Effector memory CD8-positive, alpha-beta T cell (primary cell): ENCODE measurements at places on chromosomes 5 and 9.

- peak; percentile 59 for DNase-seq
Measured at GRCh38 chr9:126690431-126691051, 76.8 kb downstream of the LMX1B start.

GRCh38 chr9:109922617-109923470 lies 142.8 kb downstream of the PALM2AKAP2 start:
- DNase-seq = no peak

DNA sequence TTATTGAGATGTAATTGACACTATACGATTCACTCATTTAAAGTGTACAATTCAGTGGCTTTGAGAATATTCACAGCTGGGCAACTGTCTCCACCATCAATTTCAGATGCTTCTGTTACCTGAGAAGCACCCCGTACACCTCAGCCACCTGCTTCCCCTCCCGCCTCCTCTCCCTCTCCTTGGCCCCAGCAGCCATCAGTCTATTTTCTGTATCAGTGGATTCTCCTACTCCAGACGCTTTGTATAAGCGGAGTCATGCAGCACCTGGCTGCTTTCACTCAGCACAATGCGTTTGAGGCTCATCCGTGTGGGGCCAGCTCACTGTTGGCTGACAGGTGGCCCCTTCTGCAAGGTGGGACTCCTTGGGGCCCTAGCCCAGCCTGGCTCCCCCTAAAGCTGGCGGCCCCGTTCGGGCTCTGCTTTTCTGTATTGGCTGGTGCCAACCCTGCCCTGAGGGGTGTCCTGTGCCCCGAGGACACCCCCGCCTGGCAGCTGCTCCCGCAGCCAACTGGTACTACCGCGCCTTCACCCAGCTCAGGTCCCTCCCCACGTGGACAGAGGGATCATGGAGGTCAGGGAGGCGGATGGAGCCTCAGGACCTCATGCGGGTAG lies 124.4 kb upstream of the COL5A1 start:
- DNase-seq = no peak

GRCh38 chr9:73916016-73916673 lies 581.0 kb upstream of the RORB start:
- DNase-seq = no peak

DNA sequence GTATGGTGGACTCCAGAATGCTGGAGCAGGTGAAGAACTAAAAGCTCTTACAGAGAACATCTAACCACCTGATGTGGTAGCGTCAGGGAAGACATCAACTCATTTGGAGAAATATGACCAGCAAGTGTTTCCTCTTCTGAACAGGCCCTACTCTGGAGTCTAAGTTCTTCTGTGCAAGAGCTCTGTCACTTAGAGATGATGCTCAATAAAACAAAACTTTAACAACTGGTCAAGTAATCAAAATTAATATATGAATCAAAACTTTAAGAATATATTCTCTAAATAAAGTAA lies 85.8 kb downstream of the CYFIP2 start:
- no peak for DNase-seq

DNA sequence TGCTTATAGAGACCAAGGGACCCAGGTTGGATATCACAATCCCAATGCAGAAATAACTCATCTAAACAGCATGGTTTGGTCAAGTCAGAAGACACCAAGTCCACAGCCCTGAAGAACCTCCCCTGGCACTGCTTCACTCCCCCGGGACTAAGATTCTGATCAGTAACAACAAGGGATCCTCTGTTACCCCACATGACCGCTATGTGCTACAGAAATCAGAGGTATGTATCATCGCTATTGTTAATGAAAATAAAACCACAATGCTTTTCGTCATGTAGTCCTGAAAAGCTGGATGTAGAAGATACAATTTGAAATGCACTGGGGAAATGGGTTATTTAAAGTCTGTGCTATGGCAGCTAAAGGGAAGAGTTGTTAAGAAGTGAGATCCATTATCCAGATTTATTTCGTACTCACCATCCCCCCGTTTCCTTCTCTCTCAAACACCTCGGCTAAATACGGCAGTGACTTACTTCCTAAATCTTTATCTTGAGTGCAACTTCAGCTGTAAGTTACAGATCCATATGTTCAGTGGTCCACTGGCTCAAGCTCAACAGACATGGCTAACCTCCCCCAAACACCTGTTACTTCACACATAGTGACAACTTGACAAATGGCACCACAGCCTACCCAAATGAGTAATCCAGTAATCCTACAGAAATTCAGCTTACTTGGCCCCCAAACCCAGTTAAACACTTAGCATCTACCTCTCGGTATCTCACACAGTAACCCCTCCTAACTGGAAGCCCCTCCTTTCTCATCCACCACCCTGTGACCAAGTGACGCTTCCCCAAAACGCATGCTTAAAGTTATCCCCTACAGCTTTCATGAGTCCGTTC lies 129.2 kb downstream of the MYO10 start:
- DNase-seq = no peak

DNA sequence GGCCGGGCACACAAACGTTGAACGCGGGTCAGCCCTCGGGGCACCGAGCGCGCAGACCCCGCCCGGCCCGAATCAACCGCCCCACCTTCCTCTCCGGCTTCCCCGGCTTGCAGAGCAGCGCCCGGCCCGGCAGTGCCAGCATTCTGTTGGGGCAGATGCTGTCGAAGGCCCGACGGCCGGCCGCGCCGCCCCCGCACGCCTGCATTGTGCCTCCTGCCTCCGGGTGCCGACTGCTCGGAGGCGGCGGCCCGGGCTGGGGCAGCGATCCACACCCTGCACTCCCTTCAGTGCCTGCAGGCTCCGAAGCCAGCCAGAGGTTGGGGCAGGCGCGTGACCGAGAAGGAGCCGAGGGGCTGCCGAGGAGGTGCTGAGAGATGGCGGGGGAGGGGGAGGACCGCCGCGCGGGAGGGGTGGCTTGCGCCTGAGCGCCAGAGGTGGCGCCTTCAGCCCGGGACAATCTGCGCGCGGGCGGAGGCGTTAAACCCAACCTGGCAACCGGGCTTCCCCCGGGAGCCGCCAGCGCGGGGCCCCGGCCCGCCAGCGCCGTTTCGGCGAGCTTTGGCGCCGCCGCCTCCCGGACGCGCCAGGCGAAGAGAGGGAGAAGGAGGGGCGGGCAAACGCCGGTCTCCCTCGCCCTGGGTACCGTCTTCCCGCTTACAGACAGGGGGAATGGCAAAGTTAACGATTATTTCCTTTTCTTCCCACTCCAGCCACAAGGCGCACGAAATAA lies at the start of gene MCIDAS:
Gene MCIDAS (minus strand): TSS at position 382 of the 730 bp plus-strand sequence. CDS start 177 bp downstream, at position 205.
- no peak for DNase-seq

DNA sequence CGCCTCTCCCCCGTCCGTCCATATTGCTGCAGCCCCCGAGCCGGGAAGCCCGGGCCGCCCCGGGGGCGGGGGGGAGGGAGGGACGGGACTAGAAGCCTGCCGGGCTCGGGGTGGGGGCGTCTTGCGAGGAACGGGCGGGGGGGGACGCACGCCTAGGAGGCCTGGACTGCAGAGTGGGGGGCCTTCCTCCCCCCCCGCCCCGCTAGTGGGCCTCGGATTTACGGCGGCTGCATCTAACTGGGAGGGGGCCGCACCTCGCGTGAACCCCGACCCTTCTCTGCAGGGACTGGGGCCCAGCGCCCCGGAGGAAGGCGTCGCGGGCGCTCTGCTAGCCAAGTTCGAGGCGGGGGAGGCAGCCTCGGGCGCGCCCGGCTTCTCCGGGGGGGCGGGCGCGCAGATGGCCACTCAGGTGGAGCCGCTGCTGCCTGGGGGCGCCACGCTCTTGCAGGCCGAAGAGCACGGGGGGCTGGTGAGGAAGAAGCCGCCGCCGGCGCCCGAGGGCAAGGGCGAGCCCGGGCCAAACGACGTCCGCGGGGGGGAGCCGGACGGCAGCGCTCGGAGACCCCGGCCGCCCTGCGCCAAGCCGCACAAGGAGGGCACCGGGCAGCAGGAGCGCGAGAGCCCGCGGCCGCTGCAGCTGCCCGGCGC lies at the start of gene LARP1:
Gene LARP1 (plus strand): TSS at position 17 of the 648 bp plus-strand sequence. CDS start 381 bp downstream, at position 398.
- DNase-seq = no peak

DNA sequence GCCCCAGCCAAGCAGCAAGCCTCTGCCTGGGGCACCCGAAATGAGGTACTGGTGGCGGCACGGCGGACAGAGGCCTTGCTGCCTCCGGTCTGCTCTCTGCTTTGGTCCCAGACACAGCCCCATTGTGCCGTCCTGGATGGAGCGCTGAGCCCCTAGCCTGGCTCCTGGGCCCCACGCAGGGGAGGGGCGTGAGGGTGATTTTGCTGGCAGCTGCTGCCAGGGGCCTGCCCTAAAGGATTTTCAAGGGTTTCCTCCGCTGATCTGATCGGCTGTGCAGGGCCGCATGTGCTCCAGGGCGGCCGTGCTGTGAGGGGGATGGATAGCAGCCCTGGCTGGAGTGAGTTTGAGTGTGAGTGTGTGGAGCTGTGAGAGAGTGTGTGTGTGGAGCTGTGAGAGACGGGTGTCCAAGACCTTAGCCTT lies 1.3 kb downstream of the GPSM1 start:
- no peak for DNase-seq

GRCh38 chr9:116661037-116661954 lies 25.8 kb upstream of the TRIM32 start:
- no peak for DNase-seq

DNA sequence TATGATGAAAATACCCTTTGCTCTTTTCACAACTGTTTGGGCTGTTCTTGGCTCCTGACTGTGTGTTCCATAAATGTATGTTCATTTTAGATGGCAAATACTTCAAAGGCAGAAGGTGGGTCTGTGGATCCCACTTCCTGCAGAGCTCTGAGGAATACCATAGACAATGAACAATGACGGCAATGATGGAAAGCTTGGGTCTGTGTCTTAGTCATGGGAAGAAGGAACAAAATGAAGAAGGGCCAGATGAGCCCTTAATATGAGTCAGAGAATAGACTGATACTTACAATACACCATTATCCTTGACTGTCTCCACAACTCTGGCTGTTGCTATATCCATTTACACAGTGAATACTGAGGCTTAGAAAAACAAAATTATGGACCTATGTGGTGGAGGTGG lies 126.0 kb downstream of the SLIT3 start:
- DNase-seq = no peak

DNA sequence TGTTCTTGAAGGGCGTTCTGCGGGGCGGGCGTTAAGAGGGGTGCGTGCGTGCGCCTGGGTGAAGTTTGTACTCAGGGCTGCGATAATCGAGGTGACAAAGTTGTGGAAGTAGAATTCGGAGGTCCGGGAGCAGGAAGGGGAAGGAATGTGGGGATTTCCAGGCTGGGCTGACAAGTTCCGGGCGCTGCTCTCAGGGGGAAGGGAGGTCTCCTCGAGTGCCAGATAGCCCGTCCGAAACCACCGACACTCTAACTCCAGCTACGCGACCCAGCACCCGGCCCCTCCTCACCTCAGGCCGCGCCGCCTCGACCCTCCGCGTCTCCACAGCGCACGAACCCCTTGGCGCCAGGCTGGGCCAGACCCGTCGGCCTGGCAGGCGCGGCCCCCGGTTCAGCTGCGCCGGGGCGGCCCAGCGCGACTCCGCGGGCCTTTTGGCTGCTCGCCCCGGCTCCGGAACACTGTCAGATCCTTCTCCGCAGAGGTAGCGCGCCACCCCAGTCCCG lies at the start of gene IL6ST:
Gene IL6ST (minus strand): TSS at position 469 of the 503 bp plus-strand sequence. CDS start 18,685 bp downstream, outside the sequence.
- peak; percentile 25 for DNase-seq

DNA sequence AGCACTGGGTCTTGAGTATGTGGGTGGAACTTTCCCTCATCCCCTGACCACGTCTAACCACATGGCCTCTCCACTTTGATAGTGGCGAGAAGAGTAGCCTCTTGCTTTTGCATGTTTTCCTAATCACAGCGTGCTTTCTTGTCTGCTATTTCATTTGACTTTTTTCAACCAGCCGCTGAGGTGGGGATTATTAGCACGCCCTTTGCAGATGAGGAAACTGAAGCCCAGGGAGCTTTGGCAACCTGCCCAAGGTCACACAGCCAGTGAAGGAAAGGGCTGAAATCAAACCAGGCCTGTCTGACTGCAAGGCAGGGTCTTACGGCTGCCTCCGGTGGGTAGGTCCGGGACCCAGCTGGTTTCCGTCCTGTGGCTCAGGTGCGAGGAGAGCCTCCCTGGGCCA lies 106.5 kb upstream of the MSX2 start:
- no peak for DNase-seq

DNA sequence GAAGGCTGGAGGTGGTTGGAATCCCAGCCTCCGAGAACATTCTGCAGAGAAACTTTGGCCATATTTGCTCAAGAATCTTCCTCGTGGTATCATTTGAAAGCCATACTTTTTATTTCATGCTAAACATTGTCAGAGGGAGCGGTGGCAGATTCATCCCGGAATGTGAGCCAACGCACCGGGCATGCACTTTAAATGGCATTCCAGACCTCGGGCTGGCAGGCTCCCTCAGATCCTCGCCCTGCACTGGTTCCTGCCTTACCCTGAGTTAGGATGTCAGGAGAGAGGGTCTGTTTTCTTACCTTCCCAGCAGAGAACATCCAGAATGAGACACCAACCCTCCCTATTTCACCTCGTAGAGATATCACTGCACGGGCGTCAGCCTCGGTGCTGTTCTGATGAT lies 33.8 kb downstream of the GDNF start:
- no peak for DNase-seq

DNA sequence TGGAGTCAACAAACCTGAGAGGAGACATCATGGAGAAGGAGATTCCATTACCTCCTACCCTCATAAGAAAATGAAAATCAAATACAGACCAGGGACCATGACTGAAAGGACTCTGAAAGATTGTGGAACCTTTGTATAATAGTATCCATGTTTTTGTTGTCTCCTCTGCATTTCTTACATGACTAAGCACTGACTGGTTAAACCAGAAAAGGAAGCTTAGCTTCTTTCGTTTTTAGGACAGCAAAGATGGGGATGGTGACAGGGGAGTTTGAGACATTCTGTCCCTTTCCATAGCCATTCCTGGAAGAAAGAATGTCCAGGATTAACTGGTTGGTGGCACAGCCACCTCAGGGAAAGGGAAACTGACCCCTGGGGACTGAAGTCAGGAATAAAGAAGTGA lies 22.2 kb downstream of the ITGA1 start:
- DNase-seq = no peak

DNA sequence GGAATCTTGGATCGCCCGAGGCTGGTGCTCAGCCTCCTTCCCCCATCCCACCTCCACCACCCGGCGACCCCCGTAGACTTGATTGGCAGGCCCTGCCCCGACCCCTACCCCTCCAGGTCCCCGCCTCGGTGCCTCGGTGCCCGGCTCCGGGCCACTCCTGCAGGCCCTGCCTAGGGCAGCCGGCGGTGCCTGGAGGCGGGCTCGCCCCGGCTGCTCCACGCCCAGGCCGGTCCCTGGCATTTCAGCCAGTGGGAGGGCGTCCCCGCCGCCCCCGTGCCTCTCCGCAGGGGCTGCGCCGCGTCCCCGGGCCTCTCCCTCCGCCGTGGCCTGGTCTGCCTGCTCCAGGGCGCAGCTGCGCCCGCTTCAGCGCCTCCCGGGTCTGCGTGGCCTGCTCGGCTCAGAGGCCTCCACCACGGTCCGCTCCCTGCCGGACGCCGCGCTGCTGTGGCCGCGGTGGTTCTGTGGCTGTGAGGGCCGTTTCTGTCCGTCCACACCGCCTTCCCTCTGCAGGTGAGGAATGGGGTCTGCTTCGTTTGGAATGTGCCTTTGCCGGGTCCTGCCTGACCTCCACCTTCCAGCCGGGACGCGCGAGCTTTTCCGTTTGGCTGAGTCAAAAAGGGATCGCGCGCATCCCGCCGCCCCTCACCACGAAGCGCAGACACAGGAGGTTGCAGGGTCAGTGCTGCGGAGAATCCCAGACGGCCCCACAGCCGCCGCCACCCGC lies 48.3 kb upstream of the IRX4 start:
- DNase-seq = no peak
